ENCODE measurements at places on chromosomes 3 and 15.

- DNase-seq: no peak
Observed at GRCh38 chr15:72887376-72887775, 103.8 kb upstream of the ADPGK start.

- DNase-seq: no peak
Observed at GRCh38 chr15:35605764-35606449, 59.9 kb upstream of the DPH6 start.

GRCh38 chr3:103295974-103296570, 861.3 kb downstream of the ZPLD1 start:
- no peak for DNase-seq

DNA sequence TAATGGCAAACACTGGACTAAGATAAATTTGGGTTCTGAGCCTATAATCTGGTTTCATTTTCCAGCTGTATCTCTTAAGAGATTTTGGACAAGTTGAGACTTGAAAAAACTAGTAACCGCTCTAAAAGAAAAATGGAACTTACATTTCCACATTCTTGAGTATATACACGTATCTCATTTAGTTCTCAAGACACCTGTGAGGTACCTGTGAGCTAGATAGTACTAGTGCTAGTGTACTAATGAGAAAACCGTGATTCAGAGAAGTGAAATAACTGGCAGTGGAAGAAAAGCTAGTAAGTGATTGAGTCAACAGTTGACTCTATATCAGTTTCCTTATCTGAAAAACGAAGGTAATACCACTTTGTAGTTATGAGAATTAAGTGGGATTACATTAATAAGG, 62.2 kb upstream of the PAQR5 start:
- DNase-seq: no peak

GRCh38 chr3:37670961-37671483, 190.7 kb upstream of the CTDSPL start:
- DNase-seq: no peak

- no peak for DNase-seq
Observed at GRCh38 chr15:93042691-93043378, 46.2 kb downstream of the RGMA start.

DNA sequence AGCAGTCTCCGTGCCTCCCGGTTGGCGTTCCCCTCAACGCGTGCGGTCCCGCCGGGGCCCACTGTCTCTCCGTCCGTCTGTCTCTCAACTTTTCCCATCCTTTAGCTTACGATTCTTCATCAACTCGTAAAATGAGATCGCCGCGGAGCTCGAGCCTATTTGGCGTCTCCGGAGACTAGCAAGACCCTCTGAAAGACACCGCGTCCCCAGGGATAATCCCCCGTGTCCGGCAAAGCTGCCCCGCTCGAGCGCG, 3.4 kb downstream of the GATA2 start:
- DNase-seq: no peak

GRCh38 chr3:177676947-177677587, 479.8 kb upstream of the TBL1XR1 start:
- DNase-seq: no peak

- DNase-seq: no peak
Observed at GRCh38 chr15:28260317-28260716, 61.7 kb downstream of the HERC2 start.

DNA sequence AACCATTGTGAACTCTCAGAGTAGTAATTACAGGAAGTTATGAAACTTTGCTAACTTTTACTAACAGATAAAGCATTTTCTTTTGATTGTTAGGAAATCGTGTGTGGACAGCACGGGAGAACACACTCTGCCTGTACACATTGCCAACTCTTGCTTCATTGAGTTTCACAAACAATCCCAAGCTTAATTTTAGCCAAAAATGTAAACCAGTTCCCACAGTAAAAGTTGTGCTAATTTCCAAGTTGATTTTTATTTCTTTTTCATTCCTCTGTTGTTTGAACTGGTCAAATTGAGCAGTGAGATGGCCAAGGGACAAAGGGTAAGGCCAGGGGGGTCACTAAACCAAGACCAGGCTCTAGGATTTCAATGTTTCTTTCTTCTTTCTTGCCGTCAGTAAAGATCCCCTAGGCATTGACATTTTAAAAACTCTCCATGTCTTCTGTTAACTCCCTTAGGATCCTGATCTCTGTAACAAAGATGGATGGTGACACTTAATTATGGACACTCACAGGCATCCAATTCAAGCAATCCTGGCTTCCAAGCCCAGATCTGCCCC, 414.9 kb downstream of the RBMS3 start:
- no peak for DNase-seq

DNA sequence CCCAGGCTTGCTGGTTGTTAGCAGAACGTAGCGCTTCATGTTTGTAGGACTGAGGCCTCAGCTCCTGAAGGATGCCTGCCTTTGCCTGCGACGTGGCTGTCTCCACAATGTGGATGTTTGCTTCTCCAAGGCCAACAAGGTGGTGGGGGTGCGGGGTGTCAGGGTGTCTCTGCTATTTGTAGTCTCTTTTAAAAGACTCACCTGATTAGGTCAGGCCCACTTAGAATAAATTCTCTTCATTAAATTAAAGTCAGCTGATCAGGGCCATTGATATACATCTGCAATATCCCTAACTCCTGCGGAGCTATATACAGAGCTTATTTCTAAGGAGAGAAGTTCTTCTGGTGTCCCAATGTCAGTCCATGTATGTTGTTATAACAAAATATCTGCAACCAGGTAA, 44.8 kb downstream of the PTPRG start:
- no peak for DNase-seq

- DNase-seq: no peak
Observed at GRCh38 chr15:60975952-60976351, 253.2 kb downstream of the RORA start.

DNA sequence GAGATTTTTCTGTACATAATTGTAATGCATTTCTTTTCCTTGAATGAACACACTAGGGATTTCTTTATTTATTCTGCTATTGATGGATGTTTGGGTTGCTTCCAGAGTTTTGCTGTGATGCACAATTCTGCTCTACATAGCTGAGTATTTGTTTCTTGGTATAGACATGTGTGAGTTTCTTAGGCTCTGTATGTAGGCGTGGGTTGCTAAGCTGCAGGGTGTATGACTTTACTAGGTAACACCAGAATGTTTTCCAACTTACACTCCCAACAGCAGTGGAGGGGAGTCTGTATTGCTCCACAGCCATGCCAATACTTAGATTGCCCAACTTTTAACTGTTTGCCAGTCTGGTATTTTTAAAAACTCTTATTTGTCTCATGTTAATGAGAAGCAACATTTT, 155.5 kb upstream of the TNIK start:
- DNase-seq: no peak

DNA sequence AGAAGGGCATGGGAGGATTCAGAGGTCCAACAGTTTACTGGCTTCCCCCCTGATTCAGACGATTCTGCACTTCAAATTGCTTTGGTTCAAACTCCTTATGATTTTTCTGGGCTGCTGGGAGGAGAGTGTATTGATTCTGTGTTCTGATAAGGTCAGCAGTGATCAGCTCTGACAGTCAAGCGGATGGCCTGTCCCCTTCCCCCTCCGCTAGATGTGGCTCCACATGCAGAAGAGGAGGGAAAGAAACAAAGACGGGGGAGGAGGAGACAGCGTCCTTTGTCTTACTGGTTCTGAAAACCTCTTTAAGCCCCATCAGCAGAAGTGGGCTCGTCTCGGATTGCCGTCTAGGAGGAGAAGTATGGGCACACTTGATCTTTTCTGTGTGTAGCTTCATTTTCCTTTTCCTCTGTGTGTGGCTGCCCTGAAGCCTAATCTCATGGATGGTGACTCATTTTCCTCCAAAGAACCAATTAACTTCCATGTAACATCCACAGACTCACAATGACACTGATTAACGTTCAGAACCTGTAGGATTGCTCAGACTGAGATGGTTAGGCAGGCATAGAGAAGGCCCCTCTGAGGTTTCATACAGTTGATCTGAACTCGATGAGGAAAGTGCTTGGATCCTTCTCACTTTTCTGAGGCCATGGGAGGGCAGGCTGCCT, 162.4 kb upstream of the PPP2R3A start:
- no peak for DNase-seq

DNA sequence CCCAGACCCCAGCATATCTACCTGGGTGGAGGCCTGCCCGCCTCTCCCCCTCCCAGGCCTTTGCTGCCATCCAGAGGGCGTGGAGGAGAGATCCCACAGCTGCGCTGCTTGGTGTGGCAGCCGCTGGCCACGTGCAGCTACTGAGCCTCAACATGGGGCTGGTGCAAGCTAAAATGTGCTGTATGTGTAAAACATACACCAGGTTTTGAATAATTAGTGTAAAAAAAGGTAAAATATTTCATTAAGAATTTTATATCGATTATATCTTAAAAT, 95.8 kb downstream of the SEC22A start:
- DNase-seq: no peak

Measured in stimulated activated CD8-positive, alpha-beta memory T cell treated with anti-CD3 and anti-CD28 coated beads, Interleukin-7, amount 100 ng/mL, for 1 hour (primary cell).